NCI-H1105 (cell line): ENCODE measurements at places on chromosomes 1 and 21.

DNA sequence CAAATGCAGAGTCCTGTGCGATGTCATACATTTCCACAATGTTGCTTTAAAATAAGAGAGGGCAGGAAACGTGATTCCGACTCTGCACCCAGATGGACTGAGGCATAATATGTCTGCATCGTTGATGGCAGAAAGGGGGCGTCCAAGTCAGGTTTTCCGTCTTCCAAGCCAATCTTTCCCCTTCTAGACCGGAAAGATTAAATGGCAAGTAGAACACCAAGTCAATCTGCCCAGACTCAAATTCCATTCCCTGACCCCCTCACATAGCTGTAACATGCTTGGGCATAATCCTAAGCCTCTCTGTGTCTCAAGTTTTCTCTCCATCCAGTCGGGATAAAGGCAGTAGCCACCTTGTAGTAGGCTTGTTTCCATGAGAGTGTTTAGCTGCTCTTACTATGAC is 14.4 kb downstream of the PCP4 start:
- no peak for DNase-seq

GRCh38 chr1:229756666-229757065 is 130.6 kb downstream of the URB2 start:
- no peak for DNase-seq

DNA sequence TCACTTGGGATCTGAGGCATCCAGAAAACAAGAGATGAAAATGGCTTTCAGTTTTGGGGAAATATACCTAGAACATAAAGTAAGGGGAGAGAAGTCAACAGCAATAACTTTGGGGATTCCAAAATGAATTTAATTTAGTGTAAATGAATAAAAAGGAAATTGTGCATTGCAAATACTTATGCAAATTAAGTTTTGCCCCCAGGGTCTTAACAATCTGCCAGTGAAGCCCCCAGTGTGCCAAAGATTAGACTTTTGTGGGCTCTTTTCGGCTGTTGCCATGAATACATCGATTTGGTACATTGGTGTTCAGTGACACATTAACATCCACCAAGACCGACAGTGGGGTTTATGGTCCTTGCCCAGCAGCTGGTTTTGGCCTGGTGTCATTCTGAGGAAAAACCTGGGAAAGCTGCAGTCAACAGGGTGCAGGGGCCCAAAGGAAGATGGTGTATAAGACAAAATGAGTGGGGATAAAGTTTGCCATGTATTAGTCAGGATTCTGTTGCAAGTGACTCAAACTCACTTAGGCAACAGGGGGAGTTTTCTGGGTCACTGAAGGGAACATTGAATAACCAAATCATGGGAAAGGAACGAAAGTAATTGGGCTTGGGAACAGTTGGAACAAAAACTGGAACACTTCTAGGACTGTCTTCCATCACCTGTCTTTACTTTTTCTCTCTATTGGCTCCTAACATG is 30.2 kb upstream of the IGSF3 start:
- no peak for DNase-seq

DNA sequence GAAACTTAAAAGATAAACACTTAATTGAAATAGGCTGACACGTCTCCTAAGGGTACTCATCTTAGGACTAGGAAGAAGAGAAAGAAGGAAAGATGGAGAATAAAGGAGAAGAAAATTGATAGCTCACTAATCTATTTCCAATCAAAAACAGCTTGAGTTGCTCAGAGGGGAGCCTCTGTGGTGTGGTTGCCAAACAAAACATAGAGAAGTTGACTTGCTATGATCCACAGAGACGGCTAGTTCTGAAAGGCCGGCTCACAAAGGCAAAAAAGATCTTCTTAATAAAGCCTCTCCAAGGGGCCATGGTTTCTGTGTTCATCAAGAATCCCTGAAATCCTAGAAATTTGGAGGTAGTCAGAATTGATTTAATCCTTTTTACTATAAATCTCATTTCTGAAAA is 644.1 kb downstream of the LMO4 start:
- DNase-seq = no peak

DNA sequence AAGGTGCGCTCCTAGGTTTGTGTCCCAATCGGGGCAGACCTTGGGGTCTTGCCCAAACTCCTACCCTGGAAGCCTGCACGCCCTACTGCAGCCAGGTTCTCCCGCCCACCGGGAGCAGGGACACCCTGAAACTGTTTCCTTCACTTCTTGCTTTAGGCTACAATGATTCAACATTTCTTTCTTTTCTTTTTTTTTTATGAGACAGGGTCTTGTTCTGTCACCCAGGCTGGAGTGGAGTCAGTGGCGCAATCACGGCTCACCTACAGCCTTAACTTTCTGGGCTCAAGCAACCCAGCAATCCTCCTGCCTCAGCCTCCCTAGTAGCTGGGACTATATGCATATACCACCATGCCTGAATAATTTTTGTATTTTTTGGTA is 75.8 kb downstream of the ITPKB start:
- DNase-seq = no peak

GRCh38 chr1:152410599-152410998 is 3.5 kb downstream of the CRNN start:
- DNase-seq = no peak

DNA sequence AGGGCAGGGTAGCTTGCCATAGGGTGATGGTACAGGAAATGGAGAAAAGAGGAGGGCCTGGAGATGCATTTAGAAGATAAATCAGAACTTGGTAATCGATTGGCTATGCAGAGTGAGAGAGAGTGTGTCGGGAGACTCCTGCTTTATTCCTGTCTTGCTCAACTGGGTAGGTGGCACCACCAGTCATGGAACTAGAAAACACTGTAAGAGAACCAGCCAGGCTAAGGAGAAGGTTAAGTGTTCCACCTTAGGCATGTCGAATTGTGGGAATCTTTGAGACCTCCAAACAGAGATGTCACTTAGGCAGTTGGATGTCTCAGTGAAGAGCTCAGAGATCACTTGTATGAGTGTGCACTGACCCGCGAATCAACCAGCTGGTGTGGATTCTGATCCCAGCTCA is 28.7 kb upstream of the RD3 start:
- DNase-seq = no peak

- no peak for DNase-seq
These were observed 379 bp downstream of the RER1 start for GRCh38 chr1:2391931-2392509.

- no peak for DNase-seq
These were observed 19.6 kb upstream of the FAM89A start for GRCh38 chr1:231059566-231060193.

DNA sequence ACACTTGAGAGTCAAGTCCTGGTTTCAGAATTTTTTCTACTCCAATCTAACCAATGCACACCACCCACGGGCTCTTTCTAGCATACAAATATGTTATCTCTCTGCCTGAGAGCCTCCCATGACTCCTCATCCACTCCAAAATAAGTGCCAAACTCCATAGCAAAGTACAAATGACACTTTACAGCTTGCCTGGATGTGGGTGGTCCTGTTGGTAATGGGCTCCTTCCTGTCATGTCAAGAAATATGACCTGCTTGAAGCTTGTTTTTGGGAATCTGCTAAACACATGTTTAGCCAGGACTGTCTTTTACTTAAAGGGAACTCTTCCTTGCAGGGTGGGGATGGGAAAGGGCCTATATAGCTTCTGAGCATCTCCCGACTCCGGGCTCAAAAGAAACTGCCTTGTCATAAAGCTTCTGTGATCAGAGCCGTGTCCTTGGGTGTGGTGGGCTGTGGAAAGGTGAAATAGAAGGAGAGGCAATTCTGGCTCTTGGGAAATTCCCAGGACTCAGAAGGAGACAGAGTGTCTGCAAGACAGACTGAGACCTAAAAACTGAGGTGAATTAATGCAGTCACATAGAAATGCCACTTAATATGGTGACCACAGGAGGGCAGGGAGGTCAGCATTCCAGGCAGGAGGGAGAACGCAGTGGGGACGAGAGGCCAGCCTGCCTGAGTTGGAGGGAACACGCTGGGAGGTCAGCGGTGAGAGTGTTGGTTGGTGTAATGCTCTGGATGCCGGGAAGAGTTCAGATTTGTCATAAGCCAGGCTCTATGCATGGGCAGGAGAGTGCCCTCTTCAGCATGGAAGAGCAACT is 6.1 kb upstream of the IGFN1 start:
- DNase-seq = no peak

DNA sequence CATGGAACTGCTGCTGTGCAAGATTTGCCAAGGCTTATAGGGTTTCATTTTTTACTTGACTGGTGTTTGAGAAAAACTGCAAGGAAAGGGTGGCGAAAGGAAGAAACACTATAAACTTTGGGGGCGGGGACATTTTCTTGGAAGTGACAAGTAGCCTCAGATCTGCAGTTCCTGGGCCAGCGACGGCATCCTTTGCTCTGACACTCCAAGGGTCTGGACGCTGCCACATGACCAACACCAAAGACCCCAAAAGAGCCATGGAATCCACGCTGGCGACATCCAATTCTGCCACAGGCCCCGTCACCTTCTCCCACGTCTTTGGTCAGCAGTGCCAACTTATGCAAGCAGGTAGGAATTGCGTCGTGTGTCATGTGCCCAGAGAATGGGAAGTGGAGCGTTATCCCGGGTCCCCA is 193.4 kb downstream of the PRDM2 start:
- DNase-seq = no peak

GRCh38 chr1:45512641-45513054 is 9.0 kb downstream of the PRDX1 start:
- DNase-seq = peak; percentile 47

GRCh38 chr1:83746234-83746633 is 252.7 kb downstream of the TTLL7 start:
- DNase-seq = no peak

GRCh38 chr1:175801979-175802378 is 58.6 kb upstream of the TNR start:
- DNase-seq = no peak

- DNase-seq = no peak
These were observed 125.8 kb downstream of the TOMM20 start for GRCh38 chr1:235002706-235003300.

- no peak for DNase-seq
These were observed 7.6 kb upstream of the CCDC27 start for GRCh38 chr1:3744646-3745045.

- DNase-seq = peak; percentile 21
These were observed 15.9 kb downstream of the SYT2 start for GRCh38 chr1:202694314-202694713.

GRCh38 chr1:39787468-39787867 is 1.2 kb downstream of the BMP8B start:
- no peak for DNase-seq

- no peak for DNase-seq
These were observed 13.5 kb upstream of the SYNJ1 start for GRCh38 chr21:32741336-32741735.

DNA sequence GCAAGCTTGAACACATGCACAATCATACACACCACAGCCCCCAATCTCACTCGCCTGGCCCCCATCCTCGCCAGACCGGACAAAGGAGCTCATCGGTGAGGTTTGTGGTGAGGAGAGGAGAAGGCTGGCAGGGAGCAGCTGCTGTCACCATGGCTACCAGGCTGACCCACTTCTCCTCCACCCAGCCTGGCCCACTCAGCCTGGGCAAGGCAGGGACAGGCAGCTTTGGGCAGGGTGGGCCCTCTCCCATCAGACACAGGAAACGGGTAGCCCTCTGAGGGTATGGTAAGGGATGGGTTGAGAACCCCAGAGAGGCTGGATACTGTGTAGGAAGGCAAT is 15.9 kb downstream of the RIMS3 start:
- peak; percentile 15 for DNase-seq

- DNase-seq = no peak
These were observed 9.7 kb upstream of the NASP start for GRCh38 chr1:45574105-45574626.

DNA sequence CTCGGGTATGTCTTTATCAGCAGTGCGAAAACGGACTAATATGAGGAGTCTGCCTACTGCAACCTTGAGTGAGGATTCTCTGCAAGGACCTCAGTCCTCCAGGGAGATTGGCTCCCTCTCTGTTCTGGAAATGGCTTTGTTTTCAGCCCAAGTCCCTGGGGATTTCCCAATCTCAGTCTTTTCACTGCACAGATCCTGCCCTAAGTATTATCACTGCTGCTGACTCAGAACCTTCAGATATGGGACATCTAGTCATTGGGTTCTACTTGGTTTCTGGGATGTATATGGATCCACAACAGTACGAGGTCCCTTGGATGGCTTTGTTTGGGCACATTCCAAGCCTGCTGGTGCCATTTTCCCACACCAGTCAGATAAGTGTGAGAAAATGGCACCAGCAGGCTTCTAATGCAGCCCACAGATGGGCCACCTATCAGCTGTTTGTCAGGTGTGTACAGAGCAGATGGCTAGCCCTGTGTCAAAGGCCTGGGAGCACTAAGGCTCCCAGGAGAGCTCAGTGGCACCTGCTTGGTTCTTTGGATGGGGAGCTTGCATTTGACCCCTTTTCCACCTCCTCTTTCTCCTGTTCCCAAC is 27.4 kb downstream of the ELF3 start:
- DNase-seq = no peak

DNA sequence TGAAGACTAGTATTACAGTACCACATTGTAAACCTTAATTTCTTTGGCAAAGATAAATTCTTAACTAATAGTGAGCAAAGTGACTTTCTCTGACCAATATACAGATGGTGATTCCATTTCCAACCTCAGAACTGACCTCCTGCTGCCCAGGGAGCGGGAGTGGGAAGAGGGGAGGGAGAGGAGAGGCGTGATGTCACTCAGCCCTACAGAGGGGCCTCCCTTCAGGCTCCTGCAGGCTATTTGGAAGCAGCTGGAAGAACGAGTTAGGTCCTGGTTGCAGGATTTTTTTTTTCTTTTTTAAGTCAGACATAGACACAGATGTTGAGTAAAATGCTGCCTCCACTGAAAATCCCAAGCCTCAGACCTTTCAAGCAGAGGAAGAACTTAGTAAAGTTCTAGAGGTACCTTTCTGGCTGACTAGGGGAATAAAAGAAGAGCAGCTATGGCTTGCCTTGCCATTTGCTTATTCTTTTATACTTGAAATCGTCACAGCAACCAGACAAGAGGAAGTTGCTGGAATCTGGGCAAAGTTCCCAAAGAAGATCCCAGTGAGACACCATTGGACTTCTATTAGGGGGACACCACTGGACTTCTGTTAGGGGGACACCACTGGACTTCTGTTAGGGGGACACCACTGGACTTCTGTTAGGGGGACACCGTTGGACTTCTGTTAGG is 54.5 kb downstream of the EXO1 start:
- no peak for DNase-seq

DNA sequence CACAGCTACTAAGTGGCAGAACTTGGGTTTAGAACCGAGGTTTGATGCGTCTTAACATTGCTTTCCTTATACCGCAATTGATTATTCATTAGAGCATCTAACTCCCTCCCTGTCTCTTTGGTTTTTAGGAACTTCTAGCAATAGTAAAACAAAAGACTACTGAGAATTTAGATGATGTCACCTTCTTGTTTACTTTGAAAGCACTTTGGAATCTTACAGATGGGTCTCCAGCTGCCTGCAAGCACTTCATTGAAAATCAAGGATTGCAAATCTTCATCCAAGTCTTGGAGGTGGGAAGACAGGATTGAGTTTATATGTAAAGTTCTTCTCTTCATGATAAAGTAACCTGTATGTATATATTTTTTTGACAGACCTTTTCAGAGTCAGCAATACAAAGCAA is 35.0 kb downstream of the ZYG11A start:
- DNase-seq = no peak

- DNase-seq = no peak
These were observed 12.5 kb upstream of the KCNA3 start for GRCh38 chr1:110687250-110687649.
